Cardiac muscle cell (in vitro differentiated cells and primary cell): ENCODE measurements at places on chromosomes 11 and 22. TPM values are rescaled to one million over a fixed set of nuclear protein-coding genes. Genes with fewer than 3 reads are reported as not detected.

Gene TREH
- total RNA-seq, result not detected in 2 replicates

Gene FAM227A
- total RNA-seq, result 4.5 and 5.7 TPM in 2 replicates

Gene RFPL3
- not detected in 2 replicates for total RNA-seq

Gene MPZL3
- 0.12 and 0.49 TPM in 2 replicates for total RNA-seq

Gene KRTAP5-11
- total RNA-seq, result not detected in 2 replicates
